ENCODE measurements at places on chromosomes 3 and 15.
A peak's percentile ranks its signal among the peaks of the same experiment; 100 is the strongest.

DNA sequence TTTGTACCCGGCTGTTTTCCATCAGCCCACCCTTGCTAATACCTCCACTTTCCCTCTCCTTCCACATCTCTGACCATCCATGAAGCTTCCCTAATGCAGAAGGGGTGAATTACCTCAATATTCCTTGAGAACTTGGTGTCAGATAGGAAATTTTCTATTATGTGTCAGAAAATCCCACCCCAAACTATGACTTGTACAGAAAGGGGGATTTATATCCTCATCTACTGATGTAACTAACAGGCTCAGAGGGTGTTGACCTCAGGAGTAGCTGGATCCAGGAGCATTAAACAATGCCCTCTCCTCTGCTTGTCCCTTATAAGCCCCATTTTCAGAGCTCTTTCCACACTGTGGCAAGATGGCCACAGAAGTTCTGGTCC lies 242.8 kb upstream of the TLE3 start:
- no peak for DNase-seq

DNA sequence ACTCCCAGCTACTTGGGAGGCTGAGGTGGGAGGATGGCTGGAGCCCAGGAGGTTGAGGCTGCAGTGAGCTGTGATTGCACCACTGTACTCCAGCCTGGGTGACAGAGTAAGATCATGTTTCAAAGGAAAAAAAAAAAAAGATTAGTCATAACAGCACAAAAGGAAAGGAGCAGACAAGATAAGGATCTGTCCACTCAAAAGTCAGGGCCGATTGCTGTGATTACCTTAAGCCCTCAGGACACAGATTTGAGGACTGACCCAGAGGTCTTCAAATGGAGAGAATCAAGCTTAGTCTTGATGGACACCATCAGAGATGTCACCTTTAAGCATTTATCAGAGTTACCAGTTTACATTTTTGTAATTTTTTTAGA lies 23.9 kb upstream of the HEG1 start:
- no peak for DNase-seq

DNA sequence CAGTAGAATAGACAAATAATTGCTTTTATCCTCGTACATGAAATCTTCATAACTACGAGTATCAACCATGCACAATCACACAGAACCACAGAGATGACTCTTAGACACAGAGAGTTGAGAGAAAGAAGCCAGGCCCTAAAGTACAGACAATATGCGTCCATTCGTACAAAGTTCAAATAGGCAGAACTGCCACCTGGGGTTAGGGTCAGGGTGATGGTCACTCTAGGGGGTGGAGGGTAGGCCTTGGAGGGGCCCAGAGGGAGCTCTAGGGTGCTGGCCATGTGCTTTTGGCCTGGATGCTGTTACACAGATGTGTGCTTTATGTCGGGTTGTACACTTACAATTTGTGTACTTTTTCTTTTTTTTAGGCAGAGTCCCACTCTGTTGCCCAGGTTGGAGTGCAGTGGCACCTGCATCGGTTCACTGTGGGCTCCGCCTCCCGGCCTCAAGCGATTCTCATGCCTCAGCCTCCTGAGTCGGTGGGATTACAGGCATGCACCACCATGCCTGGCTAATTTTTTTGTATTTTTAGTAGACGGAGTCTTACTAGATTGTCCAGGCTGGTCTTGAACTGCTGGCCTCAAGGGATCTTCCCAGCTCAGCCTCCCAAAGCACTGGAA lies 65.9 kb upstream of the KLF13 start:
- DNase-seq = no peak

GRCh38 chr15:73500696-73501095 lies 57.7 kb downstream of the REC114 start:
- no peak for DNase-seq

DNA sequence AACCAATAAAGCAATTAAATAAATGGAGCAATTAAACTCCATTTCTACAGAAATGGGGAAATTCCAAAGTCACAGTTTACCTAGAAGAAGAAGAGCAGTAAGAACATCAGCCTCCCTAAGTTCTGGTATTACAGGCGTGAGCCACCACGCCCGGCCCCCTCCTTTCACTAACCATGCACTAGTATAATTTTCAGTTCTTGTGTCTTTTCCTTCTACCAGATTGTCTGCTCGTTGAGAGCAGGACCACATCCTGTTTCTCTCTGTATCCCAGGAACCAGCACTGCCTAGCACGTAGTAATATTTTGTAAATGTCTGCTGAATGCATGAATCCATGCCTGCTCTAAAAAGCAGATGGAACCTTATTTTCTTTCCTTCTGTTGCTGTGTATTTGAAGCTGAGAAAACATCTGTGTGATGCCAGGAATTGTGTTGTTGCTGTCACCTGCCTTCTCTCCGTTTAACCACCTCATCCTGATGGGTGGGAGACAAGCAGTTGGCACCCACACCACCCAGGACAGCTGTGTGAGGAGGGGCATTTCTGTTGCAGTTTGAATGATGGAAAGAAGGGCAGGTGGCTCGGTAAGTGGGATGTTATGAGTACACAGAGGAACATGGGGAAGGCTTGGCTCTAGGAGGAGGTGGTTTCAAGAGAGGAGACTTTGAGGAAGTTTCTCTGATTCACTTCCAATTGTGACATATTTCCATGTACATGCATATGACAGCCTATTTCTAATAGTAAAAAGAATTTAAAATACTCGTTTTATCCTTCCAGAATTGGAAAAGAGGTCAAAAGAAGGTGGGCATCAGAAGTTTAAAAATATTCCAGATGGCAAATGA lies 30.1 kb downstream of the PXYLP1 start:
- DNase-seq = no peak

DNA sequence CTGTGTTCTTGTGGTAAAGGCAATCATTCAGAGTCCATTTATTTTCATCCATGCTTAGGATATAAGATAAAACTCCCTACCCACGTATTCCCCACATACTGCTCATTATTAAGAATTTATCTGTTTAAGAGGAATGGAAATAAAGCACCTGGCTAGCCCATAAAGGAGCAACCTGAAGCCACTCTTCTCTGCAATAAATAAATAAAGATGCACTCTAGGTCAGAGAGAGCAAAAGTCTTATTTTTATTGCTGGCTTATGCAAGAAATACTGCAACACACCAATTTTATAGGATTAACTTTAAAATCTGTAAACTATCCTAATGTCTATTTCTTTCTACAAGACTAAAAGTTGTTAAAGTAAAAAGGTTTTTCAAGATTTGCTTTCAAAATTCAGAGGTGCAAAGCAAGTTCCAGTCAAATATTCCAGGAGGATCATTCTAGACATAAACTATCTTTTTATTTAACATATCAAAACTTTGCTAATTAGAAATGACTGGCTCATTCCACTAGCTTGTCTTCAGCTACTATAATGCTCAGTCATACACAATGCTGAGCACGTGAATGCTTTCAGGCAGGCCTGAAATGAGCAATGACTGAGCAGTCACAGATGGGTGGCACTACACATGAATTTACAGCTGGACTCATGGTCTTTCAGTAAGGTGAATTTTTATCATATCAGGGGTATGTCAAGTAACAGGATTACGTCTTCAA lies 7.1 kb downstream of the TJP1 start:
- no peak for DNase-seq

GRCh38 chr15:43950531-43950930 lies 123.7 kb downstream of the WDR76 start:
- no peak for DNase-seq

GRCh38 chr3:67648229-67648628 lies 6.2 kb downstream of the SUCLG2 start:
- DNase-seq = no peak

DNA sequence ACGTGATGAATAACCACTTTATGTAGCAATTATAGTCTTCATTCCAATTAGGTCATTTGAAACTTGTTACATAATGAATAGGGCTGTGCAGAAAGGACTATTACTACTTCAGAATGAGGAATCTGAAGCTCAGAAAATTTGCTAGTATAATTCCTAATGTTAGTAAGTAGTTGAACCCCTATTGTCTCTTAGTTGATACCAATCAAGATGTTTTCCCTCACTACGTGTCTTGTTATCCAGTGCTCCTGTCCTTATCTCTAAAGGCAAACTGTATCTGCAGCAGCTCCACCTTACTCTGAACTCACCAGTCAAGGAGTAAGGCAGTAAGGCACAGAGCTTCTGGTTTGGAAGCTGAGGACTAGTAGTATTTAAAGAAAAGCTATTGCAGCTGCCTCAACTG lies 32.0 kb downstream of the RAB11A start:
- DNase-seq = no peak

GRCh38 chr3:5160940-5161858 lies 26.3 kb upstream of the EDEM1 start:
- no peak for DNase-seq

- no peak for DNase-seq
Measured at GRCh38 chr15:47846876-47847275, 129.6 kb downstream of the SEMA6D start.

- no peak for DNase-seq
Measured at GRCh38 chr3:197010556-197011351, 18.9 kb downstream of the MELTF start.

DNA sequence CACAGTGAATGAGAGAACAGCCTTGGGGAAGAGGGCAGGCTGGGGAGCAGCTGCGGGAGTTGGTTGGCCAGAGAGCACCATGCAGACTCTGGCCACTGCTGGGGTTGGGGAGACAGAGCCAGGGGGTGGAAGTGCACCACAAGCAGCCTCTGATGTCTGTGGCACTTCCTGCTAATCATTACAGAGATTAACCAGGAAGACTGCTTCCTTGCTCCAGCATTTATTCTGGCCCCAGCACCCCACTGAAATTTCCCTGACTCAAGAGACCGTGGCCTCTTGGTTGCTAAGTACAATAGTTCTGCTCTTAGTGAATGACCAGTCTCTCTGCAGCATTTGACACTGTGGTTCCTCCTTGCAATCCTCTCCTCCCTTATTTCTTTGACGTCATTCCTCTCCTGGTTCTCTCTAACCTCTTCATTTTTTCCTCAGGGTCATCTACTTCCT lies 266.2 kb upstream of the ROPN1 start:
- DNase-seq = no peak

- no peak for DNase-seq
Measured at GRCh38 chr3:53253707-53254508, 1.9 kb downstream of the TKT start.

DNA sequence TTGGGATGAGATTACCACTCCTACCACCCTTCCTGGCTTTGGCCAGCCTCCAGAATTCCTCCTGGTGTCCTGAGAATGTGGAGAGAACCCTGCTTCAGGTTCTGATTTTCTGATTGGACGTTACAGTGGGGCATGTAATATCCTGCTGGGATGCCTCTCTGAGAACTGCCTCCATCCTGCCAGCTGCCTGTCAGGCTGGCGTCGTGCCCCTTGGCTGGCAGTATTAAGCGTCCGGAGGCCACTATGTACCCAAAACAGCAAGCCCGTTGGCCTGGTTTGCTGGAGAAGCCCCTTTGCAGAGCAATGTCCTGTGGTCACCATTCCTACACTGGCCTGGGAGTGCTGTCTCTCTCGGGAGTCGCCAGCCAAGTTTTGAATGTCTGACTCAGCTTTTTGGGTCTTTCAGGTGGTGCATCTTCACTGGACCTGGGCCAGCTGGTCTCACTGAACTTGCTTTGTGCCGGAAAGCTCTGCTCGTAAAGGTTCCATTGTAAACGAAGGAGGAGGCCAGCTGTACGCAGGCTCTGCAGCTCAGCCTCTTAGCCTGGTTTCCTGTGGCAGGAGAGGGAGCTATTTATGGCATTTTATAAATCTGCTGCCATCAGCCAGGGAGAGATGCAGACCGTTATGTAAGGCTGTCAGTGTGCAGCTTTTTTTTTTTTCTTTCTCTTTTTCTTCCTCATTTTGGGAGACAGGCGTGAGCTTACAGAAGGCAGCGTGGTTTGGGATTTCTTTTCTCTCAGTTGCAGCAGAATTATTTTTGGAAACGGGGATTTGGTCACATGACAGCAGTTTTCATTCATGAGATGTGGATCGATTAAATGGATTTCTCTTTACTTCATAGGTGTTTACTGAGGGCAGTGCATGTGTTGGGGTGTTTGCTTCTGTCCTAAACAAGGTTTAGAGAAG lies 19.0 kb upstream of the TRAK1 start:
- DNase-seq = no peak

DNA sequence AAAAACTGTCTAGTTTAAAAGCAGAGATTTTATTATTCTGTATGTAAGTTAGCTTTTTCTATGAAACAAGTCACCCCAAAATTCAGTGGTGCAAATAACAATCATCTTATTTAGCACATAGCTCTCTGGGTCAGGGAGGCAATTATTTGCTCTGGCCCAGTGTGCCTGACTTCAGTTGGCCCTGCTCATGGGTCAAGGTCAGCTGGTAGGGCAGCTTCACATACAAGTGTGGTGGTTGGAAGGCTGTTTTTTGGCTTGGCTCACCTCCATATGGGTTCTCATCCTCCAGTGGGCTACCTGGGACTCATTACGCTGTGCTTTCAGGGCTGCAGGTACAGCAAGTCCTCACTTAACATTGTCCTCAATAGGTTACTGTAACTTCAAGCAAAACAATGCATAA lies 228.6 kb downstream of the NR2F2 start:
- no peak for DNase-seq

GRCh38 chr3:156739976-156740375 lies 65.6 kb downstream of the TIPARP start:
- no peak for DNase-seq

DNA sequence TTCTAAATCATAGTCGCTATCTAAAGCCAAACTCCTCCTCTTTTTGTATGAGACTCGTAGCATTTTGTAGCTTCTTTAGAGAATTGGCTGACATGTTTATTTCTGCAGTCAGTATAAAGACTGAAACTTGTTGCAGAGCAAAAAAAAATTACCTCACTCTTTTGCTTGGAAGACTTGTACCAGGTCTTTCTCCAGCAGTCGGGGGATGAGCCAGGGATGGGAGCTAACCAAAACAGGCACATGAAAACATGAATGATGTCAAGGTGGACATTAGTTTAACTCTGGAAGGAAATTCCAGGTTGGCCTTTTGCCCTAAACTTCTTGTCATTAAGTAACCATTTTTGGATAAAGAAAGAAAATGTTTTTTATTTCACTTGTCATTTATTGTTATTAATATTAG lies 47.0 kb upstream of the SCAANT1 start:
- no peak for DNase-seq

DNA sequence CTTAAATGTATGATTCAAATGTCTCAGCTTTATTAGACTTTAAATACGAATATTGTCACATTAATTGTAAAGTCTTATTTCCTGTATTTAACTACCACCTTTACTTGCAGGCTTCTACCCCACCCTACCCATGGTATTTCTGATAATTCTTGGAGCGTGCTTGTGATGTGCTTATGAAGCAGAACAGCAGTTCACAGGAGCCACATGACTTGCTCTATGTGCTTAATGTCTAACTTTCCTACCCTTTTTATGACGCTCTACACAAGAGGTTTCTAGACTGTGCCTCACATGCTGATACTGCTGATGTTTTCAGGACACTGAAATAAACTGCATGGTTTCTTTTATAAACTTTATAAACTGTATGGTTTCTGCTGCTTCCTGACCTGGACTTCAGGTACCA lies 553.5 kb upstream of the CCDC54 start:
- DNase-seq = no peak

DNA sequence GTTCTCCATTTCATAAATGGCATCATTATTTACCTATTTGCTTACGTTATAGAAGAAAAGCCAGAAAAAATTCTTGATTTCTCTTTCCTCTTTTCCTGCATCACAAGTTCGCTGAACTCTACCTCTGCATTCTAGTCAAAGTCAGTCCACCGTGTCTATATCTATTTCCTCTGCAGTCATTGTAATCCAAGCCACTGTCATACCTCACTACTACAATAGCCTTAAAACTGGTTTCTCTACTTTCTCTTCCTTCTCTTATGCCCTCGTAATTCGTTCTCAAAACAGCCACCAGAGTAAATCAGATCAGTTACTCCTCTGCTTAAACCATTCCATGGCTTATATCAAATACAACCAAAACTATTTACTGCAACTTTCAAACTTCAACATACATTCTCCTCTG lies 13.4 kb upstream of the FAM81A start:
- peak; percentile 8 for DNase-seq

GRCh38 chr3:97896547-97896946 lies 74.7 kb downstream of the CRYBG3 start:
- no peak for DNase-seq

Measured in NCI-H748 treated with DMSO at 0.1 percent for 48 hours (cell line).